ENCODE measurements at places on chromosomes 12 and 14.
A peak's percentile ranks its signal among the peaks of the same experiment; 100 is the strongest.

DNA sequence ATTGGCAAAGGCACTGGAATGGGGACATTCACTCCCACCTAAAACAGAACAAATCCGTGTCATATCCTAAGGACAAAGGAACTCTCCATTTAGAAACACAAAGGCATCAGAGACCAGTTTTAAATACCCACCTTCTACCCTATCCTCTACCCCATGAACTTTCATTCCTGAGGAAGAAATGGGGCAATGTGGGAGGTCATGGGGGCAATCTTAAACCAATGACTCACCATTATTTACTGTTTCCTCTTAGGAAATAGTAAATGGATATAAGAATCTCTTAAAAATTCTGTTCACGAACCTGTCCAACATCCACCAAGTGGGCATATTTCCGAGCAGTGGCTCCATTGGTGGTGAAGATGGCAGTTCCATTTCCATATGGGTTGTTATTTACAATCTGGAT lies 19.4 kb downstream of the ALDH6A1 start:
- no peak for DNase-seq

- peak; percentile 62 for DNase-seq
Measured at GRCh38 chr14:69260861-69261564, 1.1 kb downstream of the GALNT16 start.

- DNase-seq, result no peak
Measured at GRCh38 chr12:2681450-2682205, 113.1 kb upstream of the FKBP4 start.

DNA sequence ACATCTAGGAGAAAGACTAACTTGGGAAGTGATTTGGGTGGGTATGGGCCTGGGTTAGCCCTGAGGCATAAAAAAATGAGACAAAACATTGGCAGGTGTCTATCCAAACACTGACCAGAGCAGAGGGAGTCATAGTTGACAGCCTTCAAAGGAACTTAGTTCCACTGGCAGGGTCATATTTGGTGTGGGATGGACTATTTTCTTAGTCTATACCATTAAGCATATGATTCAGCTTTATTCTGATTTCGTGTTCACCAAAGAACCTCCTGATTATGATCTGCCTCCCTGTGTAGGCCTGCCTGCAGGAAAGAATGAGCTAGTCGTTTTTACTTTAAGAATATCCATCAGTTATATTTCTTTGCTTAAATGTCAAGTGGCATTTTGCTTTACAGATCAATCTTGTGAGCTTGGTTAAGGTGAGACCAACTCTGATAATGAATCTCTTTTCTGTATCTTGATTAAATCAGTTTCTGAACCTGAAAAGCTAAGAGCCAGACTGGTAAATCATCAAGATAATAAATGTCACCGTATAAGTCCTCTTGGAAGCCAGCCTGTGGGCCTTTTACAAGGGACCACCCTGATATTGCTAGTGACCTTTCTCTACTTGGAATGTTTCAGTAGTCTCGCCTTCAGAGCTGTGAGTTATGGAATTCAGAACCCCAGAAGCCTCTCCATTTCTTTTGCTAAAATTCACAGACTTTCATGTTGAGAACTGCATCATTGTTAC lies 182.9 kb downstream of the MON2 start:
- DNase-seq, result no peak

DNA sequence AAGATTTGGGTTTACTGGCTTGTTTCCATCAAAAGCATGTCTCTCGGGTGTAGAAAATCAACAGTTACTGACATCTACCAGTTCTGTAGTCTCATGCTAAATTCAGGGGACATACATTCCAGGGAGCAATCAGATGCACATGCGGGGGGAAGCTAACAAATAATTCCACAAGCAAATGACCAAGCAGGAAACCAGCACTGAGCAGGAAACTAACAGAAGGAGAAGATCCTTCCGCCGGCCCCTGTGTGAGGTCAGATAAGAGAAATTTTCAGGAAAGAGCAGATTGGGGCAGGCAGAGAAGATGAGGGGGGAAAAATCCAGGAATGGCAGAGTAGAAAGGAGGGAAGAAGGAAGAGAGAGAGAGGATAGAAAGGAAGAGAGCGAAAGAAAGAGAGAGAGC lies 127.6 kb upstream of the TMCC3 start:
- DNase-seq, result no peak

DNA sequence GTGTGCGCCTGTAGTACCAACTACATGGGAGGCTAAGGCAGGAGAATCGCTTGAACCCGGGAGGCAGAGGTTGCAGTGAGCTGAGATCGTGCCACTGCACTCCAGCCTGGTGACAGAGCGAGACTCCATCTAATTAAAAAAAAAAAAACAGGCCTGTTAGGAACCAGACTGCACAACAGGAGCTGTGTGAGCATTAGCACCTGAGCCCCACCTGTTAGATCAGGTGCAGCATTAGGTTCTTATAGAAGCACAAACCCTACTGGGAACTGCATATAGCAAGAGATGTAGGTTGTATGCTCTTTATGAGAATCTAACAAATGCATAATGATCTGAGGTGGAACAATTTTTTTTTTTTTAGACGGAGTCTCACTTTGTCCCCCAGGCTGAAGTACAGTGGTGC lies 8.6 kb downstream of the ATXN2 start:
- DNase-seq, result no peak

GRCh38 chr12:64042911-64043310 lies 179.2 kb downstream of the KICS2 start:
- peak; percentile 43 for DNase-seq

DNA sequence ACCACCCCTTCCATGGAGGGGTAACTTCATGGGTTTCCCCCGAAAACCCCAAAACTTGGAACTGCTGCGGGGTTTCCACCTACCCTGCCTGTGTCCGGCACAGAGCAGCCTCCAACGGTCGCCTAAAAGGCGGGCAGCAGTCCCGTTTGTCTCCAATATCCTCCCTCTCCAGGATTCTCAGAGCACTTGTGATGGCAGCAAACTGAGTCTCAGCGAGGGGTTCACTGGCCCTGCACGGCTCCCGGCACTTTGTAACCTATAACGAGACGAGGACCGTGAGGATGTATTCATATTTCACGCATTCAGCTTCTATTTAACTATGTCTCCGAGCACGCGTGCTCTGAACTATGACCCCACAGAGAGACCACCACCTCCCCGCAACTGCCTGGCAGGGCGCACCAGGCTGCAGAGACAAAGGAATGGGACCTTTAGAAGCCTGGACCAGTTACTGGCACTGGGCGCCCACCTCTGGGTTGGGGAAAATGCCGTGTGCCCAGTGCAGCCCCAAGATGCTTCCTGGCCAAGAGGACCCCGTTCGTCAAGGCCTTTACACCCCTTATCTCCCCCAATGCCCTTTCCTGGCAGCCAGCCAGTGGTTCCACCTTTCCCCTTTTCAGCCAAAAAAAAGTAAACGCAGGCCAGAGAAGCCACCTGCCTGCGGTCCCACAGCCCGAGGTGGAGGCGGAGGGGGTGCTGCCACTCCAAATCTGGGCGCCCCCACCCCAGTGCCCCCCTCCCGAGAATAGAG lies 173.1 kb upstream of the RTL1 start:
- DNase-seq, result no peak

DNA sequence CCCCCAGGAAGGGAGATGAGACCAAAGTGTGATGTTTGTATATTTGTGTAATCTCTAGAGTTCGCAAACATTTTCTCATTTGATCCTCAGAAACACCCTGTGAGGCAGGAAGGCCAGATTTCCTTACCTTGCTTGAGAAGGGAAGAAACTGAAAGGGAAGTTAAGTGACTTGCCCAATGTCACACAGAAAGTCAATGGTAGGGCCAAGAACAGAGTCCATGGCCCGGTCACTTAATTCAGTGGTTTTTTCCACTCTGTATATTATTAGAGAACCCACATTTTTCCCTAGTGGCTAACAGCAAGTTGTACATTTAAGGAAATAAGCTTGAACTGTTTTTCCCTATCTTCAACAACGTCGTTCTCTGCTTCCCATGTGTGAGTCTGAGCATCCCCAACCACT lies 25.6 kb upstream of the CHPT1 start:
- no peak for DNase-seq

DNA sequence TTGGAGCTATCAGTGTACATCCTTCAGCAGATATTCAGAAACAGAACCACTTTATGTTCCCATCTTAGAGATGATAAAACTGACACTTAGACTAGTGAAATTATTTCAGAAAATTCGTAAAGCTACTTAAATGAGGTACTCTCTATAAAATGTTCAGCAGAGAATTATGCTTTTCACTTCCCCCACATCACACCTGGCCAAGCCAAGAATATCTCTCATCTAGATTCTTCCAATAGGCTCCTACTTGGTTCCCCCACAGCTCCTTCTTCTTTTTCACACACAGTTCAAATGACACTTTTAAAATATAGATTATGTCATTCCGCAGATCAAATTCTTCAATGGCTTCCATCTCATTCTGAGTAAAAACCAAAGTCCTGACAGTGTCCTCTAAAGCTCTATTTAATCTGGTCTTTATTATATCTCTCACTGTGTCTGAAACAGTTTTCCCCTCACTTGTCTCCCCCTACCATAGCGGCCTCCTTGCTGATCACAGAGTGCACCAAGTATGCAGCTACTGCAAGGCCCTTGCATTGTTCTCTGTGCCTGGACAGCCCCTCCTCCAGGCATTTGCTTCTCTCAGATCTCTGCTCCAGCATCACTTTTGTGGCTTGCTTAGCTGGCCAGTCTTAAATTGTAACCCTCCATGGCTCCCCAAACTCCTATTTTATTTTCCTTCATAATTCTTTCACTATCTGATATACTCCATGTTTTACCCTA lies 736.8 kb upstream of the USP15 start:
- no peak for DNase-seq

- no peak for DNase-seq
Measured at GRCh38 chr14:97649752-97650151, 852.6 kb downstream of the VRK1 start.

GRCh38 chr14:89447182-89447944 lies 30.3 kb upstream of the FOXN3 start:
- no peak for DNase-seq

DNA sequence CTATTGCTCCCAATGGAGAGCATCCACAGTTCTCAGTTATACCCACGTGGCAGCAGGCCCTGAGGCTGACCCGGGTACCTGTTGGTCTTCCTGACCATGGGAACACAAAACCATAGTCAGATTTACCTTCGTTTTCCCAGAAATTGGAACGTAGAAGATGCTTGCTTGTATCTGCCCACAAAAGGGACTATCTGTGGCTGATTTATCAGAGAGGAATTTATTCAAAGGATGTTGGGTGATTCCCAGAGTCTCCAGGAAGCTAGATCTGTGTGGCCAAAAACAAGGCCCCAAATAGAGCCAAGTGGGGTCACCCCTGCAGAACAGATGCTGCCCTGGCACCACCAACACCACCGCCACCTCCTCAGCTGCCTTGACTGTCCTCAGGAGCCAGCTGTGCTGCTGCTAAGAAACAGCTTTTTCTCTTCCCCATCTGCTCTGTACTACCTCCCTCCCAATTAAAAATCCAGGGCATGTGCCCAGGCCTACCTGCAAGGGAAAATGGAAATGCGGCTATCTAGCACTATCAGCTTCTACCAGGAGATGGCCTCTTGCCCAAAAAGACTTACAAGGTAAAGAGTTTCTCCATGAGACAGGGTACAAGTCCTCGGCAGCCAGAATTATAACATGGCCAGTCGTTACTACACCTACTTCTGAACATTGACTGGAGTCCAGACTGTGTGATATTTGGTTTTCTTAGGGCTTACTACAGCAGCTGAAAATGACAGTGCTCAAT lies 128.6 kb upstream of the PLEKHG7 start:
- peak; percentile 53 for DNase-seq

- no peak for DNase-seq
Measured at GRCh38 chr12:67419810-67420209, 150.7 kb downstream of the CAND1 start.

GRCh38 chr14:98008381-98009113 lies 1211.4 kb downstream of the VRK1 start:
- no peak for DNase-seq

GRCh38 chr14:42045383-42045782 lies 438.7 kb downstream of the LRFN5 start:
- no peak for DNase-seq

DNA sequence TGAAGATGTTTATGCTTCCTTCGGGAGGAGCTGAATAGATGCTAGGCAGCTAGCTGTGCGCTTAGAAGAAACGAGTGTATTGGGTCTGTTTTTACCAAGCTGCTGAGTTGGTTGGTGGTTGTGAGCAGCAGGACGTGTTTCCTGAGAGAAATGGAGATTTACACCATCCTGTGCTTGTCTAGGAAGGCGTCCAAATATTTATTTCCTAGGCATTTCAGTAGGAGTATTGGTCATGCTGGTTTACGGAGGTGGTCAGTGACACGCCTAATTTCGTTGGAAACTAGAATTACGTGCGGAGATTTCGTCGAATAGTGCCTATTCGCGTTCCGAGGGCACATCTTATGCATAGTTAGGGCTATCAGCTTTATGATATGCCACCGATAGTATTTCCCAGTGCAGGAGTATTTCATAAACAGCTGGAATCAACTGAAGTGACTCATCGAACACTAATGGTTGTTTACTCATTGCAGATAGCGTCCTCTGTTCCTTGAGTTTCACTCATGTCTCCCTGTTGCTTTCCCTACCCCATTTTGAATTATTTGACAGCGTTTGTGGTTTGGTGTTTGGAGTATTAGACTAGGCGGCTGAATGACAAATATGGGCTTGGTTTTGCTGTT lies 780 bp downstream of the TBC1D15 start:
- DNase-seq, result no peak

GRCh38 chr12:54522243-54522642 lies 24.7 kb downstream of the NCKAP1L start:
- DNase-seq, result no peak

DNA sequence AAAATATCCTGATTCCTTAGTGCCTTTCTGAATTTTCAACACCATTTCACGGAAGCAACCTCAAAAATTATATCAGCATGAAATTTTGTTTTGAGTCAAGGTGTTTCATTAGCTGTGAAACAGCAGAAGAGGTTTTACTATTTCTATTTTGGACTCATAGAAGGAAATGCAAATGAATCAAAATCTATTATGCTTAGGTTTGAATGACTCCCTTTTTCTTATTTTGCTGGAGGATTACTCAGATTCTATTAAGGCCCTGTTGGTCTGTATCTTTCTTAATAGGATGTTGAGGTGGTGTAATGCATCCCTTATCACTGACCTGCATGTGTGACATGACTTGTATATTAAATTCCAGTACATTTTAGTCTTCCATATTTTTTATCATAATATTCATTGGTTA lies 165.8 kb downstream of the TMTC2 start:
- no peak for DNase-seq

DNA sequence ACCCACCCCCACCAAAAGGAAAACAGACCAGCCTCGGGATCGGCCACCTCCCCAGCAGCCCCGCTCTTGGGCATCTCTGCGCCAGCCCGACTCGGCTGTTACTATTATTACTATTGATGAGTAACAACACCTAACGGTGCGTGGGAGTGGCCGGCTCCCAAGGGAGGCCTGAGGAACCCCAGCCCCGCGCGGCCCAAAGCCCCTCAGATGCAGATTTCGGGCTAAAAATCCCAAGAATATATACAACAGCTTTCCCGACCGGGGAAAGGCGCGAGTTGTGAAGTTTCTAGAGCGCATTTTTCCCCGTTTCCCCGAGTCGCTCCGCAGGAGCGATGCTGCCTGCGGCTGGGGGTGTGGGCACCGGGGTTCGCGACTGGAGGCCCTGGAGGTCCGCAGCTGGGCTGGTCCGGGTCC lies 565 bp downstream of the NT5DC3 start:
- peak; percentile 15 for DNase-seq

All from NCI-H526 (cell line).